GM18507 (cell line): ENCODE measurements at places on chromosomes 6 and 20.

DNA sequence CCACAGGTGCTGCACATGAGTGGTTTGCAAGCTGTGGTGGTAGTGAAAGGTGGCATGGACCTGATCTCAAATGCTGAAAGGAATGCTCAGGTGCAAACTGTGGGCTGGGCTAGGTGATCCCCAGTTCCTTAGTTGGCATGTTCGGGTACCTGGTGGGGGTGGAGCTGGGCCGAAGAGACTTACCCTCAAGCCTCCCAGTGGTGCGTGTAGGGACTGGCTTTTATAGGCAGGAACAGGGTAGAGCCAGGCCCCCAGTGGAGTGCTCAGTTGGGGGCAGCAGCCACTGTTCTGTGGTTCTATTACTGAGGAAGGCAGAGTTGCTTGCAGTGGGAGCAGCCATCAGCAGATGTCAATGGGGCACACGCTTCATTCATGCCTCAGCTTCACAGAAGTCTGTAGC is 399.8 kb downstream of the HTR1B start:
- no peak for DNase-seq

- no peak for DNase-seq
Observed at GRCh38 chr20:47319517-47320252, 36.8 kb downstream of the ZMYND8 start.

DNA sequence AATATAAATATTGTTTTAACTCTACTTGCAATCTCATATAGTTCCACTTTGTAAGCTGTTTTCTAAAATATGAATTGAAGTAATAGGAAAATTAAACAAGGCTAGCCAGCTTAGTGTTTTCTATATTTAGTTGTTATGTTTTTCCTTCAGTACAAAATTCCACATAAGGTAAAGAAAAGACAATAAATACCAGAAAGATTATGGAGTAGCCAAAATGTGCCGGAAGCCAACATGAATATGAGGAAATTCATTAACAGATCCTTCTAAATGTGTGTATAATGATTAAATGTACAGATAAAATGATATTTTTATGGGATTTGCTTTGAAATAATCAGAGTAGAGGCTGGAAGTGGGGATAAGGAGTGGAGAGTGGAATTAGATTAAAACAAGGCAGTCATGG is 52.5 kb upstream of the COL21A1 start:
- no peak for DNase-seq

GRCh38 chr6:40912158-40912946 is 126.7 kb downstream of the UNC5CL start:
- peak; percentile 37 for DNase-seq

DNA sequence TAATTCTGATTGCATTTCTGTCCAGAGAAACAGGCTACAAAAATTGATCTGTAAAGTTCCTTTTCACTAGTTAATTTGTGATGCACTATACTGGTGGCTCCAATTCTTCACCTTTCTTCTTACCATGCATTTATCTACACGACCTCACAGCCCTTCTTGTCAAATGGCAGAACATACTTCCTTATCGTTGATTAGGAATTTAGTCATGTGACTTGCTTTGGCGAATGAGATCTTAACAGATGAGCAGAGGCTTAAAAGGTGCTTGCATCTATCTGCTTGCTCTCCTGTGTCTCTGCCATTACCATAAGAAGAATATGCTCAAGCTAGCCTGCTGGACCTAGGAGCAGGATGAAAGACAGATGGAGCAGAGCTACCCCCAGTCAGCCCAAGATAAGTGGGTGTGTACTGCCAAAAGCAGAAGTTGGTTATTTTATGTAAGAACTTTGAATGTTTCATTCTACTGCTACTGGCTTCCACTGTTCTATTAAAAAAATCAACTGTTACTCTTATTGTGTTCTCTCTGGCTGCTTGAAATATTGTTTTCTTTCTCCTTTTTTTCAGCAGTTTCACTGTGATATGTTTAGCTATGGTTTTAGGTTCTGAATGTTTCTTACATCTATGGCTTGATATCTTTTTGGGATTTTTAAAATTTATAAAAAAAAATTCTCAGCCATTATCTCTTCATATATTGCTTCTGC is 40.2 kb upstream of the RBM24 start:
- no peak for DNase-seq

DNA sequence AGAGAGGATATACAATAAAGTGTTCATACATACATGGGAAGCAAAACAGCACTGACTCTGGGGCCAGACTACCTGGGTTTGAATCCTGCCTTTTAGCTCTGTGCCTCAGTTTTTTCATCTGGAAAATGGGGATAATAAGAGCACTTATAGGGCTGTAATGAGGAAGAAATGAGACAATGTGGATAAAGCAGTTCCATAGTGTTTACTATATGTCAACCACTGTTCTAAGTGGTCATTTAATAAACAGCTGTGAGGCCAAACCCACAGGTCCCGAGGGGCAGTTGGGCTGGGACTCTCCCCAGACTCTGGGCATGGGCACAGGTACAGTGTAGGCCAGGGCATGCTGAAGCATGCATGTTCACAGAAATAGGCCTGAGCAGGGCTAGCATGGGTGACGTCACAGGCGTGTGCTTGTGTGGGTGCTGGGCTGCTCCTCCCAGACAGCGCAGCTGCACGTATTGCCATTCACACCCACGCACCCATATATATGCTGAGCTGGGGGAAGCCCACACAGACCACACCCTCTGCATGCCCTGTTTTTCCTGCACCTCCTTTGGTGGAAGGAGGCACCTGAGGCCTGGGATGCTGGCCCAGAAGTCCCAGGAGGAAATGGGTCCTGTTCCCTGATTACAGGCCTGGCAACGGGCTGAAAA is 3.5 kb upstream of the PLCG1 start:
- DNase-seq, result peak; percentile 61

GRCh38 chr6:1136415-1136774 is 175.5 kb upstream of the FOXQ1 start:
- DNase-seq, result no peak

DNA sequence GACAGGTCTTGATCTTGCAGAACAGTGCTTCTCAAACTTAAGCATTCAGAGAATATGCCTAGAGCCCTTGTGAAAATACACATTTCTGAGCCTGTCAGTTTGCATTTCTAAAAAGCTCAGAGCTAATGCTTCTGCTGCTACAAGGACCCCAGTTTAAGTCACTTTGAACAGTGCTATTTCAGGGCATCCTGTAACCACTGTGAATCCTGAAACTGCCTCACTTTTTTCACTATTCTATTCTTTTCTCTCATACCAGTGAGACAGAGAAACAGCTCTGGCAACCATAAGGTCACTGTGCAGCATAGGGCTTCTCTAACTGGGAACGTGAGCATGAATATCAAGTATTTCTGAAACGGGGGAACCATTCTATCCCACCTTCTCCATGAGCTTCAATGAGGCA is 51.2 kb downstream of the LGSN start:
- DNase-seq, result no peak

GRCh38 chr6:123520217-123520616 is 116.5 kb downstream of the TRDN start:
- no peak for DNase-seq

GRCh38 chr20:33660685-33661058 is 1.5 kb upstream of the C20orf144 start:
- no peak for DNase-seq

- no peak for DNase-seq
Observed at GRCh38 chr6:52529311-52529710, 47.5 kb downstream of the TRAM2 start.

DNA sequence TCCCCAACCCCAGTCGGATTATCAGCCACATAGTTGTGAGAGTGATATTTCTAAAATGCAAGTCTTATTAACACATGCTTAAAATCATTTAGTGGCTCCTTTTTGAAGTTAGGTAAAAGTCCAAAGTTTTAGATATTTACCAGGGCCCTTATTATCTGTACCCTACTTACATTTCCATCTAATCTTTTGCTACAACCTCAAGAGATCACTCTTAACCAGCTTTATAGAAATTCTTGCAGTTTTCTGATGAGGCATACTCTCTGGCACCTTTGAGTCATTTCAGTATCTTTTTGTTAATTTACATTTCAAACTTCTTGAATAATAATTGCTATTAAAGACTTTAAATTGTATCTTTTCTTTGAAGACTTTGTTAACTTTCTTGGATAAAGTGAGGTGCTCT is 453.3 kb downstream of the RFPL4B start:
- no peak for DNase-seq

- no peak for DNase-seq
Observed at GRCh38 chr6:21846541-21847451, 253.2 kb downstream of the SOX4 start.

GRCh38 chr6:140980265-140980887 is 1152.3 kb upstream of the GJE1 start:
- DNase-seq, result no peak

DNA sequence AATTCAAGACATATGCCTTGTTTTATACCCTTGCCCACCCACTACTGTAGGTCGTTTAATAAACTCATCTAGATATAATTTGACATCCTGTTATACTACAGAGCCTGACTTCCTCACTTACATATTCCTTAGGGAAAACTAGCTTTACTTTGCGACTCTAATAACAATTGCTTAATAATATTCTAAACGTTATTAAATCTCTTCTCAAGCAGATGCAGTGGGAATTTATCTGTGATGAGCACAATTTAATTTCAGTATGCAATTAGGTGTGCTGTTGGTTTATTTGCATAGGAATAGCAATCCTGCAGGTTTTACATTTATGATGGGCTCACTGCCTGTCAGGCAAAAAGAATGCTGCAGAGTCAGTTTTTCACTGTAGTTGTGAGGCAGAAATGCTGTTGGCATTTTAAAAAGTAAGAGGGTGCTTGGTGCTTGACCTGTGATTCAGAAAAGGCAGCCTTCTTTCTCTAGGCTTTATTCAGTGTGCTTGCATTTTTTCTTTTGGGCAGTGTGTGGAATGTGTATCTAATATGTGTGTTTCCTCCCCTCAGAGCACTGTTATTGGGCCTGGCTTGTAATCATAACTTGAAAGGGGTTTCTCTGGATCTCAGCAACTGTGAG is 152.3 kb upstream of the SCGN start:
- no peak for DNase-seq

GRCh38 chr6:29811377-29811776 is 16.2 kb upstream of the HLA-G start:
- no peak for DNase-seq

DNA sequence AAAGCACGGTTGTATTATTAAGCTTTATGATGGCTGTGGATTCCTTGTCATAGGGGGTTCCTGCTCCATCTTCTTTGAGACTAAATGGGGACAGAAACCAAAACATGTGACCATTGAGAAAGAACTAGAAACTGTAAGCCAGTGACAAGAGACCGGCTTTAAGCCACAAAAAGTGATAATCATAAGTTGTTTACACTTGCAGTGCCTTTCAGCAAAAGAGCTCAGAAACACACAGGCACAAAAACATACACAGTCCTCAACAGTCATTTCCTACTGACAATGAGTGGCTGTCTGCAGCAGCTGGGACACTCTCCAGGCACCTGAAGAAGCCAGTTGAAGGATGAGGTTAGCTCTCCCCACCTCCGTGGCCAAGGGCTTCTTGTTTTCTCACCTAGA is 20.0 kb upstream of the UBE2J1 start:
- no peak for DNase-seq

GRCh38 chr6:36492092-36492491 is 49.3 kb downstream of the KCTD20 start:
- DNase-seq, result no peak

DNA sequence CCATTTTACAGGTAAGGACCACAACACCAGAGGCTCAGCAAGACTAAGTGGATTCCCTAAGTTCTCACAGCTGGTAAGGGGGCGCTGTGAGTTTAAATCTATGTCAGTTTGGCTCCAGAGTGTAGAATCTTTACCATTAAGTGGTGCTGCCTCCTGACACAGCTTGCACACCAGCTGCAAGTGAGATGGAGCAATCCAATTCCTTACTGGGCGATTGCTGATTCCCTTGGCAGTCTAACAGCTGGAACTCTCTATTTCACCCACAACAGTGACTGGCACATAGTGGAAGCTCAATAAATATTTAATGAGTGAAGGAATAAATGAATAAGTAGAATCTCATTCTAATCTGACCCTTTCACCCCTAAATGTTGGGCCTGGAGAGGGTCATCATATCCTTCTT is 176.7 kb downstream of the CLIC5 start:
- DNase-seq, result no peak

- DNase-seq, result no peak
Observed at GRCh38 chr6:159902620-159903019, 11.8 kb downstream of the MAS1 start.

DNA sequence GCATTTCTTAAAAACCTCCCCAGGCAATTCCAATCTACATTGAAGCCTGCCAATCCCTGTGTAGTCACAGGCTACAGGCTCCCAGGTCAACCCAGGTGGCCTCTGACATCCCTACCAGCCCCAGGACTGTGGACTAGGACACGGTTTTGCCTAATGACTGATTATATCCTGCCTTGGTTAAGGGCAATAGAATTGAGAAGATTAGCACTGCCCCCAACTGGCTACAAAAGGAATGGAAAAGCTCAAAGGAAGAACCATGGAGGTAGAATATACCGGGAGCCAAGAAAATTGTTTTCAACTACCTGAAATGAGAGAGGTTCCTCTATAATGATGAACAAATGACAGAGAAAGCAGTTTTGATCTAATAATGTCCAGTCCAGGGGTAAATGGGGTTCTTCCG is 421.1 kb upstream of the AGPAT4 start:
- DNase-seq, result no peak

DNA sequence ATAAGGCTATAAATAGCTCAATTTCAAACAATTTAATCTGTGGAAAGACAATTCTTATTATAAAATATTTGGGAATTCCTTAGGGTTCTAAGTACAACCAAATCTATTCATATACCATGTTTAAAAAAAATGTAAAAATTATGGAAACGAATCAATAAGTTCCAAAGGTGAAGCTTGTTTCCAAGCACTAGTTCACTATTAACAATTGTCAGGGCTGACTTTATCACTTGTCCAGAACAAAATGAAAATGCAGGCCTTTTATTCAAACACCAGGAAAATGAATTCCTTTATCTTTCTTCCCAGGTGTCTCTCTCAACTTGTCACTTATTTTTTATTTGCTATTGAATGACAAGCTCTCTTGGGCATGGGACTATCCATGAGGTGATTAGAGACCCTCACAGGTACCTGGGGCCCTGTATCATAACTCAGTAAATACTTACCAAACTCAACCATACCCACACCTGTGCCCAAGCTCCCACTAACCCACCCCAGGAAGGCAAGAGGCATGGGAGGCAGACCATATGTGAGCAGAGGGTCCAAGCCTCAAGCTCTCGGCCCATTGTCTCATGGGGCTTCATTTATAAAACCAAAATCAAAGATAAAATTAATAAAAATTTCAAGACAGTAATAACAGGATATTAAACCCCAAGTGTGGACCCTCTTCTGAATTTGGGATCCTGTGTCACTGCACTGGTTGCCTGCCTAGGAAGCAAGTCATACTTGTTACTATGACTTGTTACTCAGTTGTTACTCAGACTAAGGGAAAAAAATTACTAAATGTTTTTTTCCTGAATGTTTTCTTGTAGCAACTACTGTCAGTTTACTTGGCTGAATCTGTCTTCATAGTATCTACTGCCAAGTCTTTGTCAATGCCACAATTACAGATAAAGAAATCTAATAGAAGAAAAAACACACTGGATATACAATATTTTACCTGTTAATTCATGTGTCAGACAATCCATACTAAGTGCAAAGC is 54.7 kb downstream of the PTPRK start:
- no peak for DNase-seq

GRCh38 chr6:10393544-10394225 is 21.2 kb downstream of the TFAP2A start:
- no peak for DNase-seq
